ENCODE measurements at places on chromosomes 1 and 21.
A peak's percentile ranks its signal among the peaks of the same experiment; 100 is the strongest.

DNA sequence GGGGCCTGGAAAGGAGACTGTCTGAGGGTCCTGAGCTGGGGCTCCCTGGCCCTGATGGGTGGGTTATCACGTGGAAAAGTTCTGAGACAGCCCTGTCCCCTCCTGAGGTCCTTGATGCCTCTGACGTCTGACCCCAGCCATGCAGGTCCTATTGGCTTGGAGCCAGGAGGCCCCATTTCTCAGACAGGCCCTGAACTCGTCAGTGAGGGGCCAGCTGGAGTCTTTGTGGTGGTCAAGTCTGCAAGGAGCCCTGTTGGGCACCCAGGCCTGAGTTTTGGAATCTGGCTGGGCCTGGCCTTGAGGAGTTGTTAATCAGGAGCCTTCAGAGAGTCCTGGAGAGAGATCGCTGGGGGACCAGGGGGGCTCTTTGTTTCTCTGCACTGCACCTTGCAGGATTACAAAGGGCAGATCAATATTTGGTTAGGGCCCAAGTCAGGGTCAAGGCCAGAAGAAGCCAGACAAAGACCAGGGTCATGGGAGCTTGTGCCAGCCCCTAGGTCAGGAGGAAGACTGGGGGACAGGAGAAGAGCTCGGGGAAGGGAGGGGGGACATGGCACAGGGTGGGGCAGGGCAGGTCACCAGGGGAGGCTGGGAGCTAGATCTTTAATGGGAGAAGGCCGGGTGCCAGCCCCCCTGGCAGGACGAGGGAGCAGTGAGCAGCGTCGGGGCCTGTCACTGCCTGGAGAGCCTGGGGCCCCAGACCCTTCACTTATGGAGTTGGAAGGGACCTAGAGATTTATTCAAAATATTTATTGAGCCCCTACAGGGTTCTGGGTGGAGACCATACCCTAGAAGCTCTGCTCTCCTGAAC is 83.2 kb downstream of the PTPRU start:
- no peak for DNase-seq

- no peak for DNase-seq
Observed at GRCh38 chr1:31866450-31867032, 50.7 kb upstream of the SPOCD1 start.

GRCh38 chr1:178659789-178660208 is 65.2 kb upstream of the RALGPS2 start:
- no peak for DNase-seq

GRCh38 chr1:205041001-205041715 is 1.9 kb upstream of the CNTN2 start:
- DNase-seq = no peak

DNA sequence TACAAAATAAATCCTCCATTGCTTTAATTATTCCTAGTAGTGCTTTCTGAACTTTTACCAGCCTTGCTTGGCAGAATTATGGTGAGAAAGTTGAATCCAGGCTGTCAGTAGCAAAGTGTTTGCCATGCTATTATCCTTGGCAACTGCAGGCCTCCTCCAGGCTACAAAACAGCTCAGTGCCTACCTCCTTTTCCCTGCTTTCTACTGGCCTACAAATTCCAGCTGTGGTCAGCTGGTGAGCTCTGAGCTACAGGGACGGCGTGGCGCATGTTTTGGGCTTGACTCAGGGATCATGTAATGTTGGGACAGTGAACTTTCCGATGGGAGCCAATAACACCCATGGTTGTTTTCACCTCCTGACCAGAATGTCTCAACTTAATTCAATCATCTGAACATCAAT is 456.1 kb upstream of the ADAMTS5 start:
- no peak for DNase-seq

DNA sequence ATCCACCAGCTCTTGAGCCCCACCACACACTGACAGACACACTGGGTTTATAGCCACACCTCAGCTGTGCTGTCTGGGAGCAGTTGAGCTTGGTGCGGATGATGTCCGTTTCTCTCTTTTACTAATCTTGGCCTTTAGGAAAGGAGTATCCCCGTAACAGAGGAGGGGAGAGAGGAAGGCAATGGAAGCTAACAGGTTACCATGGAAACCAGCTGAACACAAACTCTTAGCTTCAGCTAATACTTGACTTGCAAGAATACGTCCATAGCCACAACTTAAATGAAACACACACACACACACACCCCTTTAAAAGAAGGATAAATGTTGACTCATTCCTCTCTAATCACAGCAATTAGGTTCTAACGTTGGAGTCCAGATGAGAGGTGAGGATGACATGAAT is 28.0 kb upstream of the LRRN2 start:
- DNase-seq = no peak

DNA sequence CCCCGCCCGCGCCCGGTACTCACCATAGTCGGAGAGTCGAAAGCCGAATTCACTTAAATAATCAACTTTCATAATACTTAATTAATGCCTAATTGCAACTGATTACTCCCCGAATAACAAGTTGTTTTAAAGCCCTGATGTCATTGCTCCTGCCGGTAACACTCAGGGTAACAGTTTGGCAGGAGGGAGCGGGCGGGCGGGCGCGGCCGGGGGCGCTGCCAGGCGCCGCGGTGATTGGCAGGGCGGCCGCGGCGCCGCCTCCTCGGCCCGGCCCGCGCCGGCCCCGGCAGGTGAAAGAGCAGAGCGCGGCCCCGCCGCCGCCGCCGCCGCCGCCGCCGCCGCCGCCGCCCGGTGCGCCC is 102.2 kb downstream of the CASZ1 start:
- peak; percentile 8 for DNase-seq

- no peak for DNase-seq
Observed at GRCh38 chr1:180153032-180153431, 1.6 kb upstream of the QSOX1 start.

GRCh38 chr1:36458910-36459309 is 5.3 kb downstream of the MRPS15 start:
- DNase-seq = no peak

- no peak for DNase-seq
Observed at GRCh38 chr1:106063510-106063909, 993.0 kb upstream of the PRMT6 start.

- peak; percentile 70 for DNase-seq
Observed at GRCh38 chr1:2381741-2382620, 9.4 kb downstream of the MORN1 start.

DNA sequence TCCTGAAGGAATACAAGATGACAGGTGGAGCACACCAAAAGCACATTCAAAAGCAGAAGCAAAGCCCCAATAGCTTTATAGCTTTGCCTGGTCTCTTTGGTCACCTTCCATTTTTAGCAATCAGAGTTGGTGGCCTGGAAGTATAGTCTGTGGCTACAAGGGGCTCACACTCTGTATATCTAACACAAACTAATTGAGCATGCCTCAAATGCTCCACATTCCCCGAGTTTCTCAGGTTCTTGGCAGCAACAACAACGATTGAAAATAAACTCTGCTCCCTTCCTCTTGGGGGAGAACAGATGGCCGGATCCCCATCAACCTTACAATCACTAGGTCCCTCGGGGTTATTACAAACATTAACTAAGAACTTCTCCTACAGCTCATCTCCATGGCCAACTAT is 24.9 kb upstream of the TADA1 start:
- no peak for DNase-seq

DNA sequence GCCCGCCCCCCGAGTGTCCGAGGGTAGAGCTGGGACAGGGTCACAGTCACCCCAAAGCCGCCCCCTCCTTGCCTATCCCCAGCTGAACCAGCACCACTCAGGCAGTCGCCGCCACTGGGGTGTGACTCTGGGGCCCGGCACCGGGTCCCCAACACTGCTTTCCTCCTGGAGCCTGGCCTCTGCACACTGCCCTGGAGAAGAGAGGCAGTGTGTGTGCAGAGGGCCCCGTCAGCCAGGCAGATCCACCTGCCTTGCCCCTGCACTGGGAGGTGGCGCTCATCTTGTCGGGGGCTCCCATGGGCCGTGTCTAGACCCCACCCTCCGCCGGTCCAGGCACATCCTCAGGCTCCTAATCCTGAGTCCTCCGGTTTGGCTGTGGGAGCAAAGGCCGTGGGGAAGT is 15.7 kb downstream of the FAAP20 start:
- DNase-seq = no peak

Data from HL-60 (cell line).